Neural crest cell (in vitro differentiated cells): ENCODE measurements at places on chromosomes 3 and 15. TPM values are rescaled to one million over a fixed set of nuclear protein-coding genes. Genes with fewer than 3 reads are reported as not detected.
A peak's percentile ranks its signal among the peaks of the same experiment; 100 is the strongest.

DNA sequence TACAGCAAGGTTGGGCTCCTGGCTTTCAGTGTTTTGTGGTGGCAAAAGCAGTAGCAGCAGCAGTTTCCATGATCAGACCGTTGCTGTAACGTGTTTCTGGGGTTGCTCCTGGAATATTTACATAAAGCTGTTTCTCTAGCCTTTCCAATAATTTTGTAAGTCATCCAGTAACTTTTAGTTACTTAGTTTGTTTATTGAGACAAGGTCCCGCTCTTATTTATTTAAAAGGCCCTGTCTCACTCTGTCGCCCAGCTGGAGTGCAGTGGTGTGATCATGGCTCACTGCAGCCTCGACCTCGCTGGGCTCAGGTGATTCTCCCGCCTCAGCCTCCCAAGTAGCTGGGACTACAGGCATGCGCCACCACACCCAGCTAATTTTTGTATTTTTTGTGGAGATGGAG, 8.8 kb upstream of the MYO5A start:
- no peak for DNase-seq
- H3K36me3 ChIP-seq, result peaks cover 3% of the 10 kb centered on the region
- no peak overlapping the region for H3K4me3 ChIP-seq
- peaks cover 16% of the 10 kb centered on the region for H3K27me3 ChIP-seq

DNA sequence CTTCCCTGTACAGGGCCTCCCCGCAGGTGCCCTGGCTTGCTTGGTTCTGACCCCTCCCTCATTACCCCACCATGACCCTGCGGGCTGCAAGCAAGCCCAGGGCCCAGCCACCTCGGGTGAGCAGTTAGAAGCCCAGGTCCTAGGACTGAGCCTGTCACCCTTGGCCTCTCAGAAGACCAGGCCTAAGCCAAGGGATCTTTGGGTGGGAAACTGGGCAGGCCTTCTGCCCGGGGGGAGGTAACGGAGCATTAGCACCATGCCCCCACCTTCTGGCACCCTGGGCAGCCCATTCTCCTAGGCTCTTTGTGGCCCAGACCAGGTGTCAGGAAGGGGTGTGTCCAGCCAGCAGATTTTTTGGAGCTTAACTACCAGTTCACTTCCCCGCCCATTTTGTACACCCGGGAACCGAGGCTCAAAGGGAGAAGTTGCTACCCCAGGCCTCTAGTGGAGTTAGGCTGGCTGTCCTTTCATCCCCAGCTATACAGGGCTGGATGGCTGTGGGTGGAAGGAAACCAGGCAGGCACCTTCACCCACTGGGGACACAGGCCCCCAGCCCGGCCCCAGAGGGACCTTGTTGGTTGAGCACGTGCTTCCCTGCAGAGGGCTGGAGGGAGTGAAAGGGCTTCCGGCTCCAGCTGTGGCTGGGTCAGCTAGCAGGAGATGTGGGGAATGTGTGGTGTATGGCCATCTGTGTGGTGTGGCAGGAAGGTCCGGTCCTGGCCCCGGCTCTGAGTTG, 1.4 kb downstream of the CSK start:
- peaks cover 66% of the 10 kb centered on the region for H3K4me1 ChIP-seq
- no peak for DNase-seq

GRCh38 chr15:47184908-47185801, 532.1 kb upstream of the SEMA6D start:
- no peaks in the 10 kb centered on the region for H3K36me3 ChIP-seq
- H3K27ac ChIP-seq, result peak overlapping the region; percentile 81
- peak; percentile 14 for DNase-seq
- H3K4me3 ChIP-seq, result peak overlapping the region; percentile 95

Gene IQCF5
- total RNA-seq, result not detected in 2 replicates

- H3K27me3 ChIP-seq, result no peaks in the 10 kb centered on the region
- H3K27ac ChIP-seq, result no peak overlapping the region
- DNase-seq, result no peak
- peaks cover 17% of the 10 kb centered on the region for H3K36me3 ChIP-seq
Measured at GRCh38 chr15:26729030-26729429, 43.8 kb downstream of the GABRB3 start.

DNA sequence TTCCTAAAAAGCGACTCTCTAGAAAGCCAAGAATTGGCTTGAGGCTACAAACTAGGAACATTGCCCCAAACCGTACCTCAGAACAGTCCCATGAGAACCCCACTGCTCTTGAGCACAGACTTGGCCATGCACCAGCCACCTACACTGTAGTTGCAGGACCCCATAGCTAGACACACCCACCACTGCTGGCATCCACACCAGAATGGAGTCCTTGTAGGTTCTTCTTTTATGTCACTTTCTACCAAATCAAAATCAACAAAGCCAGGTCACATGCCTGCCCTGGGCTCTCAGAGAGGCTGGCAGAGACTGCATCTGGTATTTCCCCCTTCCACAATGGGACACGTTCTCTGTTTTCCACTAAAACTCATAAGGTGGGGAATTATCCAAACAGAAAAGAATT, 290.5 kb downstream of the SHOX2 start:
- H3K27me3 ChIP-seq, result no peaks in the 10 kb centered on the region
- no peak overlapping the region for H3K27ac ChIP-seq
- no peaks in the 10 kb centered on the region for H3K4me1 ChIP-seq
- no peaks in the 10 kb centered on the region for H3K36me3 ChIP-seq
- H3K4me3 ChIP-seq, result no peak overlapping the region

DNA sequence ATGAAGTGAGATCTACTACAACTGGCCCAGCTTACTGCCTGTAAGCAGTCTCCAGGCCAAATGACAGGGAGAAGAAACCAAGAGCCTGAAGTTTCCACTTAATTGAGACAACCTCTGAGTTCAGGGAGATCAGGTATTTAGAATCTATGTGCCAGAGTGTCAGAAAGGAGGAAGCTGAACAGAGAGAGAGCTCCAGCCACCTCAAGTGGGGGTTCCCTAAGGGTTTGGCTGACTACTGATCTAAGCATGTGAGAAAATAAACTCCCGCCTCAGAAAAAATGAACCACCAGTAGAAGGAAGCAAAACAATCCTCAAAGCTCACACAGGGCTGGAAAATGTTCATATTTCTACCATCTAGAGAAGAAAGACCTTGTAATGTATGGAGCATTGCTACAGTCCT, 25.0 kb downstream of the ADAM10 start:
- peaks cover 7% of the 10 kb centered on the region for H3K36me3 ChIP-seq
- DNase-seq, result no peak

GRCh38 chr15:52706091-52706490, 26.9 kb upstream of the ATOSA start:
- H3K4me3 ChIP-seq, result no peak overlapping the region
- H3K4me1 ChIP-seq, result no peaks in the 10 kb centered on the region
- H3K36me3 ChIP-seq, result no peaks in the 10 kb centered on the region
- no peak for DNase-seq
- no peak overlapping the region for H3K27ac ChIP-seq
- H3K27me3 ChIP-seq, result peaks cover 17% of the 10 kb centered on the region

GRCh38 chr15:96410175-96411055, 79.9 kb downstream of the NR2F2 start:
- H3K27me3 ChIP-seq, result peaks cover 99% of the 10 kb centered on the region
- H3K4me1 ChIP-seq, result peaks cover 68% of the 10 kb centered on the region
- no peak for DNase-seq
- no peaks in the 10 kb centered on the region for H3K36me3 ChIP-seq
- peak overlapping the region; percentile 38 for H3K27ac ChIP-seq

DNA sequence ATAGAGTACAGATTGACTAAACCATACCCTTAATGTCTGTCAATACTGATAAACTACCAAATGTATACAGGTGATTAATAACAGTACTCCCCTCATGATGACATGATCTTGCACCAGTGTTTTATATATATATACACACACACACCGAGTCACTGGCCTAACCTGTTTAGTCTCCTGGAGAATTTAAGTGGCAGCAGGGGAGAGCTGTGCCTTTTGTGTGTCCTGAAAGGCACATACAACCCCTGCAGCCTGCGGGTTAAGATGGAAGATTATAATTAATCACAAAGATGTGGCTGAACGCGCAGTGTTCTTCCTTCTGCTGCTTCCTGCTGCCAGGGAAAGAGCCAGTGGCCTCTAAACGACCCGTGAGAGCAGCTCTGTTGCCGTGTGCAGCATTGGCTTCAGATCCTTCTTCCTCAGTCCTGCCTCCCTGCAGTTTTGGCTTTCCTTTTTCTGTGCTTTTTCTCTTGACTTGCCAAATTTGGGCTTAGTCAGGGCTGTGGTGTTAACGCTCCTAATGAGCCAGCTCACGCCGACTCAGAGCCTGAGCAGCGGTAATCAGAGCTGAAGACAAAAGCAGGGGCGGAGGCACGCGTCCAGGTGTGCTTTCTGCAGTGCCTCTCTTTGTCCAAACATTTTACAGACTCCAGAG, 42.5 kb upstream of the UBE3A start:
- peaks cover 3% of the 10 kb centered on the region for H3K36me3 ChIP-seq
- H3K4me3 ChIP-seq, result no peak overlapping the region
- DNase-seq, result no peak
- H3K27me3 ChIP-seq, result peaks cover 4% of the 10 kb centered on the region
- peaks cover 23% of the 10 kb centered on the region for H3K4me1 ChIP-seq

Gene FSIP1
- 6.8 and 8.1 TPM in 2 replicates for total RNA-seq

Gene KBTBD8
- total RNA-seq, result 9.9 and 10.8 TPM in 2 replicates

DNA sequence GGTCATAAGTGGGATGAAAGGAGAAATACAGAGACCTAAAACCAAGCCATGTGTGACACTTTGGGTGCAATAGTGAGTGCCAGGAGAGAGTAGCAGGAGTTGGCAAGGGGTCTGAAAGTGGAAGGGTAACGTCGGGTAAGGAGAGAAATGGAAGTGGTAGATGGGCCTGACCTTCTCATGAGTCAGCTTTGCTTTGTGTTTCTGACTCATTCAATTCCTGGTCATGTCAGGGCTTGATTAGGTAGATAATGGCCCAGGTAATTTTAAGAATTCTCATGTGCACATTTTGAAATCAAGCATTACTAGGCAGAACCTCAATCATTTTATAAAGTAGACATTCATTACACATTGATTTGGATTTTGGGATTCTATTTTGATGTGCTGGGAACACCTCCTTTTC, 262.5 kb downstream of the SOX2 start:
- H3K4me3 ChIP-seq, result no peak overlapping the region
- no peaks in the 10 kb centered on the region for H3K27me3 ChIP-seq
- H3K36me3 ChIP-seq, result peaks cover 2% of the 10 kb centered on the region
- peaks cover 30% of the 10 kb centered on the region for H3K4me1 ChIP-seq
- DNase-seq, result no peak
